ENCODE measurements at places on chromosomes 4 and X.

DNA sequence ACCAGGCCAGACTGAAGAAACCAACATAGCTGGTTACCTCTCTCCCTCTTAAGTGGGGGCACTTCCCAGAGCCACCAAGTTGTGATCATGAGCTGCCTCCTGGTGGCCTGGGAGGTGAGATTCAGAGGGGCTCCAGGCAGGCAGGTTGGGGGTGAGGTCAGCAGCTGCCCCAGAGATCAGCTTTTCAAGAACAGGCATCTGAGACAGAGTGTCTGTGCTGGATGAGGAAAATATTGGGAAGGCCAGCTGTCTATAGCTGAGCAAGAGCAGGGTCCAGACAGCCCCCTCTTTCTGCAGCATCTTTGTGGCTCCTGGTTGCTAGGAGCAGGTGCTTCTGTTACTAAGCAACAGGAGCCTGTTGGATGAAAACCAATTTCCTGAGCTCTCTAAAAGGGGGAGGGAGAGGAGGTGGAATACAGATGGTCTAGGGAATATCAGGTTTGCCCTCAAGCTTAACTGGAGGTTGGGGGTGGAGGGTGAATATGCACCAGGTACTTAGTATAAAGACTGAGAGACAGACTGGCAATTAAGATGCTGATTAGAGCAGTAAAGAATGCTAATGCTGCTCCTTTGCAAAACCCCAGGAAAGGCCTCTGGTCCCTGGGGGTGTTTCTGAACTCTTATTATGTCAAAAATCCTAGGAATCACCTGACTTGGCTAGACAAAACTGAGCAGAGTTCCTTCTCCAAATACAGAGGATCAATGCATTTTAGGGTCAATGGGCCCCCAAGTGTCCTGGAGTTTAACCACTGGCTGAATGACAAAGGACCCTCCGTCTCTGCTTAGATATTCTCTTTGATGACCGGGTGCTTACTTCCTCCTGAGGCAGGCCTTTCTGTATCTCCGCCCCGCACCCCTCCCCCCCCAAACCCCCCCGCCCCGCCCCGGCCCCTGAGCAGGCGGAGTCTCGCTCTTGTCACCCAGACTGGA is 21.4 kb downstream of the ZCCHC13 start:
- DNase-seq = no peak

GRCh38 chr4:40579983-40580382 is 49.7 kb downstream of the RBM47 start:
- no peak for DNase-seq

GRCh38 chr4:52718123-52718522 is 33.1 kb downstream of the ERVMER34-1 start:
- DNase-seq = no peak

- DNase-seq = no peak
These were observed 16.8 kb downstream of the CPZ start for GRCh38 chr4:8609406-8609805.

GRCh38 chr4:91436556-91436955 is 867.2 kb upstream of the GRID2 start:
- no peak for DNase-seq

GRCh38 chrX:38871129-38872029 is 70.1 kb downstream of the MID1IP1 start:
- no peak for DNase-seq

- DNase-seq = no peak
These were observed 145.6 kb downstream of the ARX start for GRCh38 chrX:24870143-24870542.

GRCh38 chr4:92970996-92971395 is 667.2 kb downstream of the GRID2 start:
- no peak for DNase-seq

GRCh38 chr4:125135652-125136051 is 179.1 kb upstream of the FAT4 start:
- DNase-seq = no peak

DNA sequence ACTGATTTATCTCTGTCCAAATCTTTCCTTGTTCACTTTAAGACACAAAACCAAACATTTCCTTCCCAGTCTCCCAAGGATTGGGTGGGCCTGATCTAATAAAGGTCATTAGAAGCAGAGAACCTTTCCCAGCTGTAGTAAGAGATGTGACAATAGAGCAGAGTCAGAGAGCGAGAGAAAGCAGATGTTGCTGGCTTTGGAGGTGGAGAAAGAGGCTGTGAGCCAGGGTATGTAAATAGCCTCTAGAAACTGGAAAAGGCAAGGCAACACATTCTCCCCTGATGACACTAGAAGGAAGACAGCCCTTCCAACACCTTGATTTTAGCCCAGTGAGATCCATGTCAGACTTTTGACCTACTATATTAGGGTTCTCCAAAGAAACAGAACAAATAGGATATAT is 337.5 kb upstream of the CASK start:
- no peak for DNase-seq

- peak; percentile 51 for DNase-seq
These were observed 51.0 kb downstream of the GUCY1B1 start for GRCh38 chr4:155809835-155810234.

DNA sequence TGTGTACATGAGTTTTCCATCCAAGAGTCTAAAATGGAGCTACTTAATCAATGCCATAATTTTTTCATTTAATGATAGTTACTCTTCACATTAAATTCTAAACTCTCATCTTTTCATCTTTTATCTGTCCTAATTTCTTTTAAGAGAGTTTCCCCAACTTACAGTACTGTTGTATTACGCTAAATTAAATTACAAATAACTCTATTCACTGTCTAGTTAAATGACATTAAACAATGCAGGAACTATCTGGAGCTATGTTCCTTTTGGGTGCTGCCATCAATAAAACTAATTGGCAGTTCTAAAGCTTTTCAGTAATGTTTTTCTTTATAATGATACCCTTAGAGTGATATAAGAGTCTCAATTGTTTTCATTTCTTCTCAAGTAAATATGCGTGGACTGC is 227.6 kb downstream of the ANKRD50 start:
- no peak for DNase-seq

DNA sequence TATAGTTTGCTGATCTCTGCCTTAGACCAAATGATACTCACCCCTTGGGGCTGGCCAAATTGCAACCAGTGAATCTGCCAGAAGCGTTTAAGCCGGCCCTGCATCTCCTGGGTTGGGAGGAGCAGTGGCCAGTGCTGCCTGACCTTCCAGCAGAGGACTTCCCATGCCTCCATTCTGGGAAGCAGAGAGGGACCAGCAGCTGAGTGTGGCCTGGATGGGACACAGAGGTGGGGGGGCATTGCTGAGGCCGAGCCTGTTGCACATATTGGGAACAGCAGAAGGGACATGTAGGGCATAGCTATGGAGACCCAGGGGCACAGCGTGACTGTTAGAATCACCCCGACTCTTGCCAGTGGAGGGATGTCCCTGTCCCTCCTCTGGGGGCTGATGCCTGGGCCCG is 93.3 kb downstream of the CPZ start:
- DNase-seq = no peak

DNA sequence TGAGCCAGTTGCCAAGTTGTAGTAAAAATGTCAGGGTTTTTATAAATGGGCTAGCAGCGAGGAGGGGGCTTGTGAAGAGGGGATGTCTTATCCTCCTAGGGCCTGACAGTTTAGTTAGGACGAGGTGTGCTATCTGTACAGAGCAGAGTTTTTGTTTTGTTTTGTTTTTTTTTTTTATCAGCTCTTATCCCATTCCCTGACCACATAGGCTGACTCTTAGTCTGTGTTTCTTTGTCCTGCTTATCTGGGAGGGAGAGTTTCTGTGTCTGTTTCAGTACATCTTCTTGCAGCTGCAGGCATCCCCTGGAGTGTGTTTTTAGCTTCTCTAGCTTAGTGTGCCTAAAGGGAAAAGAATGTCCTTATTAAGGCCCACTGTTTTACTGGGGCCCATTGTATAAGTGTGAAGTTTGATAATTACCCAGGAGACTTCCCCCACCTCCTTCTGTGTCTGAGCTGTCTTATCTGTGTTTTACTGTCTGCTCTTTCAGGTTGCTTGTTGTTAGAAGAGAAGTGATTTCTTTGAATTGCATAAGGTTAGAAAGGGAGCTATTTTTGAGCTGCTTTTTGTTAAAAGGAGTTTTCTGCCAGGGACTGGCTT is 32.0 kb downstream of the PAGE2 start:
- no peak for DNase-seq

- no peak for DNase-seq
These were observed 16.4 kb downstream of the MAGEA4 start for GRCh38 chrX:151929126-151929525.

DNA sequence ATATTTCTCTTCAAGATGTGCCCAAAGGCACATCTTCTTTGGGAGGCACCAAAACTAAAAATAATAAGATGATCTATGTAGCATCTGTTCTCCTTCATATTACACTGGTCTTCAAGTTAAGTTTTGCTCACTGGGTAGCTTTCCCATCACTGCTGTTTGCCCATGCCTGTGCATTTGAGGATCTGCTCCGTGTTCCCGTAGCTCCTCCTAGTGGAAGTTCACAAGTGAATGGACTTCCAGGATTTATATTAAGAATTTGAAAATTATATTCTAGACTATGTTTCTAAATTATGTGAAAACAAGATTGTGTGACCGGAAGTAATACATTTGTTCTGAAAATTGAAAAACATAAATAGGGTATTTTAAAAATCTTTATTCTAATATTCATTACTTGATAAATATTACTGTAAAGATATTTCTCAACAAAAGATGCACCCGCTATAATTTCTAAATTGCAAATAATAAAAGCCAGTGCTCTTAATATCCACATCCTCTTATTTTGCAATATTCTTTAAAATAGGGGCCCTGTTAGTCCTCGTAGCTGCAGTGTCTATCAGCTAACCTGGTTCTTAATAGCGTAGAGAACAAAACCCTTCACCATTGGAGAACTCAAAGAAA is 147.7 kb downstream of the RBM46 start:
- no peak for DNase-seq

- no peak for DNase-seq
These were observed 31.7 kb downstream of the IGSF1 start for GRCh38 chrX:131257367-131257766.

DNA sequence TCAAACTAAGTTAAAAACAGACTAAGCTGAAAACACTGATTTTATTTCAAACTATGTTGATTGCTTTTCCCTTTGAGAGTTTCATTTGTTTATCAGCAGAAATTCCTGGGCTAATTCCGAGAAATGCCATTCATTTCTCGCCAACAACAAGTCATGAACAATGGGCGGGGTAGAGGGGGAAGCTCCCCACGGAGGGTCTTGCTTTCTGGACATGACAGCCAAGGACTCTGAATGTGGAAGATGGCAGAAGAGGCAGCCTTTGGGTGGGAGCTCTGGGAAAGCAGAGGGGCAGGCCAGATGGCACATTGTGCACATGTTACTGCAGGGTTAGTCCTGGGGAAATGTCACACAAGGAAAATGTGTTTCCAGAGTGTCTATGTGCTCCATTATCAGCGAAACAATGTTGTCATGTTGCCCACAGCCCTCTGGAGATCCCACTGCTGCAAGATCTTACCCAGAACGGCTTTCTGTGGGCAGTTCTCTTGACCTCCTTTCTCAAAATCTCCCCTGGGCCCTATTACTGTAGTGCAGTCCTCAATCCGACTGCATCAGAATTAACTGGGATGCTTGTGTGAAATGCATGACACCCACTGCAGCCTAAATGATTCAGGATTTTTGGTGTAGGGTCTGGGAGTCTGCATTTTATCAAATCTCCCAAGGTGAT is 45.0 kb downstream of the CHRDL1 start:
- no peak for DNase-seq

DNA sequence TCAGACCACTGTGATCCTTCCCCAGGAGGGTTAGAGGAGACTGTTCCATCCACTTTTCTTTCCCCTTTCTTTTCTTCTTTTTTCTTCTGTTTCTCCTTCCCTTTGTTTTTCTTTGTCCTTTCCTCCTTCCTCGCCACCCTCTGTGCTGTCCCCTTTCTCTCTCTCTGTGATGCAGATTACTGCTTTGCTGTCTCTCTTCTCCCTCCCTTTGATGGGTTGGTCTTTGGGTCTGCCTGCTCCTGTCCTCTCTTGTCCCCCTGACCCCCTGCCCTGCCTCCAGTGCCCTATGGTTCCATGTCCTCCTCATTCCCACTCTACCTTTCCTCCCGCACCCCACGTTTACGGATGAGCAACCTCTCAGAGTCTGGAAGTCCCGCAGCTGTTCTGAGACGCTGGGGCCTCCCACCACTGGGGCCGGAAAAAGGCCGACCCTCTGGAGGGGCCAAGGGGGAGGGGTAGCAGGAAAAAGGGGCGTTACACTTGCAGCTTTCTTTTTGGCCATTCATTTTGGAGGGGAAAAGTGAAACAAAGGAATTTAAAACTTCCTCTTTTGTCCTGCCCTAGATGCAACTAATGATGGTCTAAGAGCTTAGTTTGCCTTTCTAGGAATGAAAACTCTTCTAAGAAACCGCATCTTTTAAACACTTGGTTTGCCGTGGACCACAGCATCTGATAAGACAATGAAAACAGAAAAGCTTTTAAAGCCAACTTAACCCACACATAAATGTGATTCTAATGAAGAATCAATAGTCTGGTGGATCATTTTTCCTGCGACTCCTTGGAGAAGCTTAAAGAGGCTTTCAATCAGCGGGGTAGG is 24.5 kb upstream of the TSR2 start:
- no peak for DNase-seq

GRCh38 chr4:128820671-128821070 is 11.2 kb downstream of the JADE1 start:
- DNase-seq = no peak

GRCh38 chr4:188432328-188432727 is 293.1 kb downstream of the TRIML1 start:
- DNase-seq = no peak

- DNase-seq = no peak
These were observed 20.1 kb downstream of the SLC7A11 start for GRCh38 chr4:138222046-138222445.

DNA sequence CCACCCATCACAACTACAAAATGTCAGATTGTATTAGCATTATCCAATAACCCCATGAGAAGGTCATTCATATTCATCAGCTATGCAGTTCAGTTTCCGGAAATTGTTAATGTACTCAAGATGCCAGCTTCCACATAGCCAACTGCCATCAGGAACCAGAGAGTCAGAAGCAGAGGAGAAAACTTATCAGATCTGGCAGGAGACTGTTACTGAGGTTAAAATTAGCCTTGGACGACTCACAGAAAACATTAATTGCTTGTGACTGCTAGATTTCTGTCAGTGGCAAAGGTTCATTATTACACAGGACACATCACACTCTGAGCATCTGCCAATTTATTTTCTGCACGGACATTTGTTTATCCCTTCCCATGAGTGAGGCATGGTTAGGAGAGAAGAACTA is 352.8 kb downstream of the DHRSX start:
- no peak for DNase-seq

DNA sequence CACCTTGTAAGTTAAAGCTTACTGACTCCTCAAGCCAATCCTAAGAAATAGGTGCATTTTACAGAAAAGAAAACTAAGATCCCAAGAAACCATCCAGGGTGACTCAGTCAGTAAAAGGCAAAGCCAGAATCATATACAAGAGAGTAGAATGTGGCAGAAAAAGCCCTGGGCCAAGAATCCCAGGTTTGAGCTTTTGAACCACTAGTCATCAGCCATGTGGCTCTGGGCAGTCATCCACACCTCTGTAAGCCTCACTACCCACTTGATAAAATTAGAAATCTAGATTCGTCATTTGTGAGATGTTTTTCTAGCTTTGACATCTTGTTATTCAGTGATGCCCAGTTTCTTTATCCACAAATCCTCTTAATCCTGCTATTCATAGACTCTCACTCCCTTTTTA is 122.2 kb upstream of the PDE5A start:
- no peak for DNase-seq

- DNase-seq = peak; percentile 86
These were observed 32.7 kb upstream of the RASGEF1B start for GRCh38 chr4:81504112-81505003.

- DNase-seq = no peak
These were observed 218.0 kb downstream of the PRDM5 start for GRCh38 chr4:120704538-120704937.

All from CD14-positive monocyte (primary cell).